WTC11 (cell line): ENCODE measurements at places on chromosomes 7 and 10. TPM values are rescaled to one million over a fixed set of nuclear protein-coding genes. Genes with fewer than 3 reads are reported as not detected.

DNA sequence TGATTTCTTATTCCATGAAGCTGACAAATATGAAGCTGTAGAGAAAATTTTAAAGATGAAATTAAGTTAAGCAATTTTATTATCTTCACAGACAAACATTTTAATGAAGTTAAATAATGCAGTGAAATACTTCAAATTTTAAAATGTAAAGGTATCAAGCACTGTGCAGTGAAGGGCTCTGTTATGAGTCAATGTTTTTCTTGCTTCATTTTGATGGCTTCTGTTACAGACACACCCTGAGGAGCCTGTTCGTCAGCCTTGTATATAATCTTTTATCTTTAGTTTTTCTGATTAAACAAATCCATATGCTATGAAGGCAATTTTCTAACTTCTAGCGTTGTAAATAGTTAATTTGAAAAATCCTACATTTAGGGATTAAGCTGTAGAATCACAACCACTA is 18.5 kb downstream of the VSTM2A start:
- no peaks in the 10 kb centered on the region for H3K27me3 ChIP-seq
- no peak for DNase-seq
- no peaks in the 10 kb centered on the region for H3K36me3 ChIP-seq
- peaks cover 14% of the 10 kb centered on the region for H3K4me1 ChIP-seq

DNA sequence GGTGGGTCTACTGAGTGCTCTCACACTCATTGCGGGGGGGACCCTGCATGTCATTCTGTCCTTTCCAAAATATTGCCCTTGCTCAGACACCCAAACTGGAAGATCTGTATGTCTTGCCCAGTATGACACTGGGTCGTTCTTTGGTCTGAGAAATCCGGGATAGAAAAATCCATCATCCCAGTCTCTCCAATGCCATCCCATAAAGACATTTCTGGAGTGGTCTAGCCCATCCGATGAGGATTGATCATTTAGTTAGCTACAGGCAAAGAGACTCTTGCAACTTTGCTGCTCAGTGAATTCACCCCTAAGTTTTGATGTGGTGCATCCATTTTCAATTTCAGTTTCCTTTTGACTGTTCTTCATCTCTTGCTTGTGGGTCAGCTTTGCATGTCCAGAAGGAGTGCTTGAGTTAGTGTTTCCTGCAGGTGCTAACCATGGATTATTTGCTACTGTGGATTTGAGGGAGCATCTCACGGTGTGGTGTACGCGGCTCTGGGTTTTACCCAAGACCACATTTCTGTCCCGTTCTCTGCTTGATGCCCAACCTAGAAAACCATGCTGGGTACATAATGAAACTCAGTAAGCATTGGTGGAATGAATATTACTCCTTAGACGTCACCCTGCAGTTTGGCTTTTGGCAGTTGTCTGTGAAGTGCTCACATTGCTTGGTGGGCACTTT is 247.0 kb upstream of the MKI67 start:
- H3K36me3 ChIP-seq, result no peaks in the 10 kb centered on the region
- H3K4me1 ChIP-seq, result no peaks in the 10 kb centered on the region
- no peaks in the 10 kb centered on the region for H3K27me3 ChIP-seq

GRCh38 chr7:152588350-152588749 is 87.6 kb downstream of the XRCC2 start:
- H3K27ac ChIP-seq, result no peak overlapping the region
- no peak for DNase-seq
- H3K27me3 ChIP-seq, result no peaks in the 10 kb centered on the region; the same call in 1 of the 2 replicates
- peaks cover 12% of the 10 kb centered on the region for H3K4me1 ChIP-seq
- H3K4me3 ChIP-seq, result no peak overlapping the region

DNA sequence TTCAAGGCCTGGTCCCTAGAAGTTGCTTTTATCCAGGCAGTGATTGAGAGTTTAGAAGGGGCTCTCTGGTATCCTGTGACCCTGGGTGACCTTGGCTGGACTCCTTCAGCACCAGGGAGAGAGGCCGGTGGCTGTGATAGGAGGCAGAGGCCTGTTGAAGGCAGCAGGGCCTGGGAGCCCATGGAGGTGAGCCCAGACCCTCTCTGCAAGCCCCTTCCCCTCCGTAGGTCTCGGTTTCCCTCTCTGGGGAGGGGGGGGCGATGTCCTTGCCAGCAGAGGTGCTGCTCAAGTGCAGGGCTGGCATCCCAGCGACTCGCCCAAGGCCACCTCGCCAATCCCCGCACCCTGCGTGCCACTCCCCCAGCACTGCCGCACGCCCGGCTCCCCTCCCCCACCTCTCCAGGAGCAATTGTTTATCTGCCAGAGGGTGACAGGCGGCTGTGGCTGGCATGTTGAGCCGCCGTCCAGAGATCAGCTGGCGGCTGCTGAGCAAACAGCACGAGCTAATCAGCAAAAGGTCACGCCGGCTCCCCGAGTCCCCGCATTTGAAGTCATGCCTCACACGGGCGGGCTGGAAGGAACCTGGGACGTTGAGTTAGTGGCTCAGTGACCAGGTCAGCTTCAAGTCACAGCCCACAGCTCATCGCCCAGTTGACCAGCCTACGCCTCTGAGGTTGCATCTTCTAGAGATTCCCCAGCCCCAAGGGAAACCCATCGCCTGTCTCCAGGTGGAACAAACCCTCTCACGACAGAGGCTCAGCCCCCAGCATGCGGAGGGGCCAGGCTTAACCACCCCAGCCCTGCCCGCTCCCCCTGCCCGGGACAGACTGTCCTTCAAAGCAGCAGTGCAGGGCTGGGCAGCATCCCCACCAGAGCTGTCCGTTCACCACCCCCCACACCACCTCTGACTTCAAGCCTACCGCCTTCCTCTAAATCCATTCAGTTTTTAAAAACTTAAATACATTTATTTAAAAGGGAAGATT is 43.7 kb downstream of the ELFN1 start:
- H3K27me3 ChIP-seq, result no peaks in the 10 kb centered on the region; the same call in 1 of the 2 replicates
- H3K27ac ChIP-seq, result no peak overlapping the region
- peaks cover 16% of the 10 kb centered on the region for H3K36me3 ChIP-seq
- peaks cover 42% of the 10 kb centered on the region for H3K4me1 ChIP-seq
- DNase-seq, result peak; percentile 55

GRCh38 chr7:98400542-98401340 is at the start of gene BAIAP2L1:
TSS of gene BAIAP2L1 (minus strand) at chr7:98401090. CDS start at chr7:98400852, 238 bp downstream.
- peak; percentile 98 for DNase-seq
- H3K27ac ChIP-seq, result peak within 1 kb of the TSS; percentile 97

GRCh38 chr7:77570330-77571011 is 33.4 kb downstream of the PTPN12 start:
- peaks cover 35% of the 10 kb centered on the region for H3K4me1 ChIP-seq
- H3K27me3 ChIP-seq, result no peaks in the 10 kb centered on the region
- no peak for DNase-seq
- H3K4me3 ChIP-seq, result no peak overlapping the region; the same call in 1 of the 2 replicates
- H3K36me3 ChIP-seq, result peaks cover 28% of the 10 kb centered on the region

DNA sequence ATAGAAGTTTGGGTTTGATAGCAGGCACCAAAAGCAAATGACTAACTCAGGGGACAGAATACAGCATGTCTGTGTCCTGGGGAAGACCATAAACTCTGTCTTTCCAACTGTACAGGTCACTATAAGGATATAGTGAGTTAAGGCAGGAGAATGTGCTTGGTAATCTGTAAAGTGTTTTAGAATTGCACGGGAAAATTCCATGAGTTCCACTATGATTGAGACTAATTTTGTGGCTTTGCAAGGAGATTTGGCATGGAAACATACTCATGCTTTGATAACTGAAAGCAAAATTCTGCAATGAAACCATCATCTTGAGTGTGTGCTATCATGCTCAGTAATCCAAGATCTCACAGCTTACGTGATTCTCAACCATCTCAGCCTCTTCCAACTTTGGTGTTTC is 152.6 kb downstream of the PKD1L1 start:
- H3K27ac ChIP-seq, result no peak overlapping the region
- H3K36me3 ChIP-seq, result no peaks in the 10 kb centered on the region
- H3K27me3 ChIP-seq, result no peaks in the 10 kb centered on the region
- no peak overlapping the region for H3K4me3 ChIP-seq
- DNase-seq, result no peak
- H3K4me1 ChIP-seq, result no peaks in the 10 kb centered on the region

GRCh38 chr7:55641811-55642210 is 69.5 kb upstream of the VOPP1 start:
- no peak overlapping the region for H3K4me3 ChIP-seq
- peaks cover 7% of the 10 kb centered on the region; the same call in 1 of the 2 replicates for H3K36me3 ChIP-seq
- no peak overlapping the region for H3K27ac ChIP-seq
- DNase-seq, result no peak
- H3K4me1 ChIP-seq, result no peaks in the 10 kb centered on the region
- peaks cover 4% of the 10 kb centered on the region for H3K27me3 ChIP-seq

DNA sequence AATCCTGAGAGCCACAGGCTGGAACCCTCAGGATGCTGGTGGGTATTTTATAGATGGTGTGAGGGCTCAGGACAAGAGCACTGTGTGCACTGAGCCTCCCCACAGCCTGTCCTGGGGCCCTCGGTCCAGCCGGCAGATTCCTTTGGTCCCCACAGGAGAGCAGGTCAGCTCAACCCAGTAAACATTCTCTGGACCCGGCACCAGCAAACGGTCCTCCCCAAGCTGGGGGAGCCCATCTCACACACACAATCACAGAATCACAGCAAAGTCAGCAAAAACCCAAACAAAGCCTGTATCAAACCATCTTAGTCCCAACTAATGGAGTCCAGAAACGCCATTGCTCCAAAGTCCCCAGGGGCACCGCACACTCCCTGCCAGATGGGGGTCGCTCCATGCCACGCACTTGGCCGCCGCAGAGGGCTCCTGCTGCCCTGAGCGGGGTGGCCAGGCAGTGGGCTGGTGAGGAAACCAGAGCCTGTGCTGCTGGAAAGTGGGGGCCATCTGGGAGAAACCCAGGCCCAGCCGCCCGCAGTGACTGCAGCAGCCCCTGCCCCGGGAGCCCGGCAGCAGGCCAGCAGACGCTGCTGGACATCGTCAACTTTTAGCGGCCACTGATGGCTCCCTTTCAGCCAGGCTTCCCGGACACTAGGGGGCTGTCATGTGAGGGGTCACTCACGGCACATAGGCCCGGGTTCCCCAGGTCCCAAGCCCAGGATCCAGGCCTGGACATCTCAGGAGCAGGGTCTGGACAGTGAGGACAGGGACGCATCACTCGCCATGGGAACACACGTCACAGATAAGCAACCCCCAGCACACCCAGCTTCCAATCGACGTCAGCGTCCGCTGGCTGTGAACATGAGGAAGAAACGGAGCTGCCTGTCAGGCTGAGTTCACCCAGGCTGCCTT is 52.6 kb downstream of the DPYSL4 start:
- DNase-seq, result no peak
- H3K36me3 ChIP-seq, result no peaks in the 10 kb centered on the region
- H3K27me3 ChIP-seq, result no peaks in the 10 kb centered on the region
- no peak overlapping the region for H3K27ac ChIP-seq
- H3K4me3 ChIP-seq, result no peak overlapping the region

GRCh38 chr10:14353291-14353913 is 22.7 kb upstream of the FRMD4A start:
- no peaks in the 10 kb centered on the region for H3K36me3 ChIP-seq
- DNase-seq, result no peak
- peaks cover 6% of the 10 kb centered on the region for H3K4me1 ChIP-seq
- no peaks in the 10 kb centered on the region for H3K27me3 ChIP-seq

GRCh38 chr10:21261842-21262294 is 263.6 kb downstream of the SKIDA1 start:
- H3K36me3 ChIP-seq, result peaks cover 8% of the 10 kb centered on the region
- no peak overlapping the region for H3K4me3 ChIP-seq
- H3K4me1 ChIP-seq, result peaks cover 15% of the 10 kb centered on the region
- H3K27ac ChIP-seq, result peak overlapping the region; percentile 63
- DNase-seq, result no peak

- no peak overlapping the region for H3K27ac ChIP-seq
- H3K4me3 ChIP-seq, result no peak overlapping the region
- peaks cover 69% of the 10 kb centered on the region for H3K36me3 ChIP-seq
- DNase-seq, result no peak
- H3K27me3 ChIP-seq, result no peaks in the 10 kb centered on the region
These were observed 108.7 kb downstream of the LARP4B start for GRCh38 chr10:822661-823367.

DNA sequence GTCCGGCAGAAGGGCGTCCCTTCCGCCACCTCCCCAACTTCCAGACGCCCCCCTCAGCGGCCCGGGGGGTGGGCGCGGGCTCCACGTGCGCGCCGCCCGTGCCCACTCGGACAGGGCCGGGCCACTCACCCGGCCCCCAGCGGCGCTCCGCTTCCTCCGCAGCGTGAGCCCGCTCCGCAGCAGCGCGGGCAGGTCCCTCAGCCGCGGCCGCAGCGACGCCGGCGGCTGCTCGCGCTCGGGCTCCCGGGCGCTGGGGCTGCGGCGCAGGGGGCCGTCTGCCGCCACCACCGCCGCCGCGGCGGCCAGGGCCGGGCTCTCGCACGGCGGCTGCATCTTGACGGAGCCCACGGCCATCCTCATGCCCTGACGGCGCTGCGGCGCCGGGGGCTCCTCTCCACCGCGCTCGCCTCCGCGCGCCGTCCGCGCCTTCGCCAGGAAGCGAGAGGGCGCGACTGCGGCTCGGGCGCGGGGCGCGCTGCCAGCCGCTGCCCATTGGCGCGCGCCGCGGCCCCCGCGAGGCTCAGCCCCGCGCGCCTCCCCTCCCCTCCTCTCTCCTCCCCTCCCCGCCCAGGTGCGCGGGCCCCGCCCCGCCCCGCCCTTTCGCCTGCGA is at the start of gene RAPGEF5:
RAPGEF5 (minus strand) TSS at position 454 of the 610 bp plus-strand sequence; CDS start at position 360, 94 bp downstream.
- H3K4me1 ChIP-seq, result peaks cover 15% of the 10 kb centered on the region
- H3K27ac ChIP-seq, result no peak within 1 kb of the TSS
- DNase-seq, result peak; percentile 46
- H3K36me3 ChIP-seq, result peaks cover 20% of the 10 kb centered on the region
- H3K4me3 ChIP-seq, result peak within 1 kb of the TSS; percentile 85

DNA sequence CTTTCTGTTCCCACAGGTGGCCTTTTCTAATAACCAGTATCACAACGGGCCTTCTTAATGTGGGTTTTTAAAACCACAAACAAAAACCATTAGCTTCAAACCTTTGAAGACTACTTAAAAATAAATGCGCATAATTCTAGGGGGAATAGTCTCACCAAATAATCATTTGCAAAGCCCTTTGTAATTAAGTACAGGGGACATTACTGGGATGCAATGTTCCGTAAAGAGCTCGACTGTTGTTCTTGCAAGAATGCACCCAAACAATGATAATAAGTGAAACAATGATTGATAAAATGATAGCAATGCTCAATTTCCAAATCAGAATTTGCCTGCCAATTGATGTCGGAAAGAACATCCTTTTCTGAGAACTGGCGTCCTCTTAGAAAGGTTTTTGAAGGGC is 589.1 kb upstream of the ADARB2 start:
- DNase-seq, result no peak
- H3K36me3 ChIP-seq, result peaks cover 19% of the 10 kb centered on the region
- peaks cover 4% of the 10 kb centered on the region; the same call in 1 of the 2 replicates for H3K27me3 ChIP-seq
- H3K4me3 ChIP-seq, result no peak overlapping the region
- peaks cover 25% of the 10 kb centered on the region for H3K4me1 ChIP-seq

DNA sequence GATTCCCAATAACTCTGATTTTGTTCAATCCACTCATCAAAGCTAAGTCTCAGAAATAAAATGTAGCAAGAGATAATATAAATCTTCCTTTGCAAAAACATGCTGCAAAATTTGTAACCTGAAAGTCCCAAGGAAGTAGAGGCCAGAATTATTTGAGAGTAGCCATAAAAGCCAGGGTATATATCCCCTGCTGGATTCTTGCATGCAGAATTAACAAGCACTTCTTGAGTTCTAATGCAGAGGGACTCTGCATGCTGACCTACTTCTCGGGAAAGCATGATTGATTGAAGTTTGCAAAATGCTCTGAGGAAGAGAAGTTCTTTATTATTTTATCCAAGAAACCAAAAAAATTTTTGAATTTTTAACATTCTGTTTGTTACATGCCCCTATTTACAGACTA is 121.6 kb downstream of the THSD7A start:
- H3K27ac ChIP-seq, result no peak overlapping the region
- H3K27me3 ChIP-seq, result no peaks in the 10 kb centered on the region
- DNase-seq, result no peak

The PHYHIPL gene
- total RNA-seq, result 0.13 to 0.25 TPM (median 0.21 TPM) in 3 replicates

The VIPR2 gene
- total RNA-seq, result 7.5 to 7.8 TPM (median 7.6 TPM) in 3 replicates

The VWDE gene
- total RNA-seq, result 21.0 to 25.1 TPM (median 23.1 TPM) in 3 replicates

The SPACDR gene
- 0.33 to 0.48 TPM (median 0.39 TPM) in 3 replicates for total RNA-seq

The C10orf90 gene
- 0.50 to 0.85 TPM (median 0.62 TPM) in 3 replicates for total RNA-seq

The LLCFC1 gene
- total RNA-seq, result not detected in 3 replicates
